Umbilical cord (tissue), 2 donors: ENCODE measurements at places on chromosomes 5 and 9.

GRCh38 chr5:178859625-178860521, at the start of gene ZNF354B:
Gene ZNF354B, plus strand, starts transcription at chr5:178859953. Its CDS starts 1,095 bp downstream, at chr5:178861048.
- DNase-seq, result peak; percentile 98

GRCh38 chr9:117224695-117225094, 190.2 kb downstream of the ASTN2 start:
- DNase-seq, result no peak

- no peak for DNase-seq
Observed at GRCh38 chr5:135568246-135568645, 10.5 kb downstream of the CXCL14 start.

- DNase-seq, result no peak
Observed at GRCh38 chr5:81359881-81360280, 34.1 kb downstream of the ACOT12 start.

GRCh38 chr9:99154356-99154755, 49.4 kb downstream of the TGFBR1 start:
- DNase-seq, result no peak

- DNase-seq, result no peak
Observed at GRCh38 chr5:6389946-6390530, 11.7 kb upstream of the MED10 start.

- peak; percentile 2 for DNase-seq
Observed at GRCh38 chr5:128146671-128147070, 63.1 kb downstream of the SLC12A2 start.

DNA sequence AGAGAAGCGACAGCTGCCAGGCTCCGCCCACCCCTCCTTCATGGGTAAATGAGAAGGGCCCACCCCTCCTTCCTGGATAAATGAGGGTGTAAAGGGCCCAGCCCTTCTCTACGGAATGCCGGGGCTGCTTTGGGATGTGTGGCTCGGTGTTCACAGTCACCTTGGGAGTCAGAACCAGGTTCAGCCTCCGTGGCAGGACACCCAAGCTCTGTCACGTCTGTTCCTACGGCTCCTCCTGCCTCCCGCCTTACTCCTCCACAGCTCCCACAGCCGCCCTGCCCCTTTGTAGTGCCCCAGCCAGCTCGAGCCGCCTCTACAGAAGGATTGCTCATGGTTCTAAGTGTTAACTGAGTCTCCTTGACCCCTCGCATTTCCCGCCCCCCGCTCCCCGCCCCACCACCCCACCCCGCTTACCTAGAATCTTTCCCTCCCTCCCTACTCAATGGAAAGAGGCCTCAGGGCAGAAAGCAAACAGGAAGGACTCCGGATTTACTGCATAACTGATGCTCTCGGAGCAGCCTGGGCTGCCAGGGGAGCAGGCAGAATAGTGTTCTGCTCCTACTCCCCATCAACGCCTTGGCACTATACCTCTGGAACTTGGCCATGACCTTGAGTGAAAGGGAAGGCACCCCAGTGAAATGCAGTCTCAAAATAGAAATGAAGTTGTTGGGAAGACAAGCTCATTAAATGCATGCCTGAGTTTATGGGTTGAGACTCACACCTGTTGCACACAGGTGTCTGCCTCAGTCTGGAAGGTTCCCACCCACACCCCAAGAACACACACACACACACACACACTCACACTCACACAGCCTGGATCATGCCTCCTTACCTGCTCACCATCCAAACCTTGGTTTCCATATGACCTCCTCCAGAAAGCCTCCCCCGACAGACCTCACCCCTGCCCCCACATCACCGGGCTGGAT, 59.6 kb downstream of the NEURL1B start:
- DNase-seq, result peak; percentile 59

DNA sequence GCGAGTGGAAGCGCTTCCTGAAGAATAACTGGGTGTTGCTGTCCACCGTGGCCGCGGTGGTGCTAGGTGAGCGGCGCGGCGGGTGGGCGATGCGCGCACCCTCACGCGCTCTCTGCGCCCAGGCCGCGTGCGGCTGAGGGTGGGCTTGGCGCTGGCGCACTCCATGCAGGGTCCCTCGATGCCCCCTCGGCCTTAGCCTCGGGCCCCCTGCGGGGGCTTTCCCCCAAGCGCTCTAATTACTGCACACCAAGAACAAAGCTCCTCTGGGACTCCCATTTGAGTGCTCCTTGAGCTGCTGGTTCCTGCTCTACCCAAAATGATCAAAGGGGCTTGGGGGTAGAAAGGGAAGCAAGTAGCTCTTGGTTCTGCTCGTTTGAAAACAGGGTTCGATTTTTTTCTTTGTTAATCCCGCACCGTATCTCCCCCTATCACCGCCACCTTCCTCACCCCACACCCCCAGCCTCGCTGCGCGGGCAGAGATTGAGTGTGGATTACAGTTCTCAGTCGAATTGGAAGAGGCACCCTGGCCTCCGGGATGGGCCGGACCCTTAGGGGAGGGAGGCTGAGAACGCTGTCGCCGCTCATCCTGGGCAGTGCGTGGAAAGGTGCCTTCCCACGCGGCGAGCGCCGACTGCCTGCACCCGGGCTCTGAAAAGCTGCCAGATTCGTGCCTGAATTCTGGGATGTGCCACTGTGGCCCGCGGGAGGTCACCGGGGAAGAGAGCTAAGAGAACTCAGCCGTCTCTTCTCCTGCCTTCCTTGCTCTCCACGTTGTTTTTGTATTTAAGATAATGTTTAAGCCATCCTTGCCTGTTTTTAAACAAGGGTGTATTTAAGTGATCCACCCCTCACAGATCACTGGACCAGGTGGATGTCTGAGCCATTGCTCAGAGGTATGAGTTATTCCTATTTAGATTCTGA, 697 bp downstream of the SLC1A1 start:
- DNase-seq, result no peak

DNA sequence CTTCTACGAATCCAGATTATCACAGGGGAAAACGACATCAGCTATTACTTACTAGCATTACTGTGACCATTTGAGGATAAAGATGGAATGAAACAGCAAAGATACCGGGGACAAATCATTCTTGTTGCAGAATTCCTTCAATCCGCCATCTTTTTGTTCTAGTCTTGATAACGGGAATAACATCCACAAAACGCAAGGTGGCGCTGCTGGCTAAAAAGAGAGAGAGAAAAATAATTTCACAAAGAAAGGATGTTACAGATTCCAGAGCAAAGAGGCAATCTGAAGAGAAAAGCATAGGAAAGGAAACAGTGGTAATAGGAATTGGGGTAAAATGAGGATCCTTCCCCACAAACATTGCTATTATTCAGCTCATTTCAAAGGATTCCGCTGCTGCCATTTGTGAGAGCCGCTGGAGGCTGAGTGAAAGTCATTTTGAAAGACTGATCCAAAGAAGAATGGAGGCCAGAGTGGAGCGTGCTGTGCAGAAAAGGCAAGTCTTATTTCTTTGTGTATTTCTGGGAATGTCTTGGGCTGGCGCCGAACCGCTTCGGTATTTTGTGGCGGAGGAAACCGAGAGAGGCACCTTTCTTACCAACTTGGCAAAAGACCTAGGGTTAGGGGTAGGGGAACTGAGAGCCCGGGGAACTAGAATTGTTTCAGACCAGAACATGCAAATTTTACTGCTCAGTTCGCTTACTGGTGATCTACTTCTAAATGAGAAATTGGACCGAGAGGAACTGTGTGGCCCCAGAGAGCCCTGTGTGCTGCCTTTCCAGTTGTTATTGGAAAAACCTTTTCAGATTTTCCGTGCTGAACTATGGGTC, at the start of gene PCDHB7:
TSS of gene PCDHB7 (plus strand) at position 264 of the 824 bp plus-strand sequence. CDS start at position 456, 192 bp downstream.
- DNase-seq, result no peak

DNA sequence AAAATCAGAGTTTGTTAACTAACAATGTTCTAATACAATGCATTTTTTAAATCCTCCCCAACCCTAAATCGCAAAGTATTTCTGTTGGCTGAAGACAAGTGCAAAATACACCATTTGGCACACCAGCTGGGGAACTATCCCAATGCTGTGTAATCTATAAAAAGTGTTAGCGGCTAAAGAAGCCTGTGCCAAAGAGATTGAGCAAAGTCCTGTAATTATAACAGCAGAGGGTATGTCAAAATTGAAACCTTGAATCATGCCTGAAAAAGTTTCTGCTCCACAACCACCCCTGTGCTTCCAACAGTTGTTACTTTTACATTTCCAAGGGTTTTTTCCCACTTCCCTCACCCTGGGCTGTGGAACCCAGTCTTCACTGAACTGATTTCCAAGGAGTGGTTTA, 83.1 kb upstream of the PLPP6 start:
- DNase-seq, result no peak

DNA sequence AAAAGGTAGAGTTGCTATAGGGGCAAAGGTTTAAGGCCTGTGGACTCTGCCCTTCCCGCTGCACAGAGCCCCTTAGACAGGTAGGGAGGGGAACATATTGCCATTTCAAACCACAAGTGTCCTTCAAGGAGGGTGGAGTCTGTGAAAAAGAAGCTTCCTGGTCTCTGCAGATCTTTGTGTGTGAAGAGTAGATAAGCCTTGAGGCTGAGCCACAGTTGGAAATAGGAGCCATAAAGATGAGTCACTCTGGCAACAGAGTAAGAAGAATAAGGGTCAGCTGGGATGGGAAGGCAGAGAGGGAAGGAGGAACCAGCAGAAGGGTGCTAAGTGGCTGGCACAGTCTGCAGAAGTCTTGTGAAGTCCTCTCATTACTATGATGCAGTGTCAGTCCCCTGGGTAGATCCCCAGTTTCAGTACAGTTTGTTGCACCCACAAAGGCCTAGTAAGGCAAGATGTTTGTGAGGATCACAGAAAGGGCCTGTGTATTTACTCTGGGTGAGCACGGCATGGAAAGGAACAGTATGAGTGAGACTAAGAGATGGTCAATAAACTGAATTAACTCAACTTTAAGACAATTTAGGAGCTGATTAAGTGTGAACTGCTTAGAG, 18.1 kb downstream of the GRXCR2 start:
- peak; percentile 67 for DNase-seq

GRCh38 chr9:8365029-8365428, 565.5 kb upstream of the DMAC1 start:
- DNase-seq, result peak; percentile 88

DNA sequence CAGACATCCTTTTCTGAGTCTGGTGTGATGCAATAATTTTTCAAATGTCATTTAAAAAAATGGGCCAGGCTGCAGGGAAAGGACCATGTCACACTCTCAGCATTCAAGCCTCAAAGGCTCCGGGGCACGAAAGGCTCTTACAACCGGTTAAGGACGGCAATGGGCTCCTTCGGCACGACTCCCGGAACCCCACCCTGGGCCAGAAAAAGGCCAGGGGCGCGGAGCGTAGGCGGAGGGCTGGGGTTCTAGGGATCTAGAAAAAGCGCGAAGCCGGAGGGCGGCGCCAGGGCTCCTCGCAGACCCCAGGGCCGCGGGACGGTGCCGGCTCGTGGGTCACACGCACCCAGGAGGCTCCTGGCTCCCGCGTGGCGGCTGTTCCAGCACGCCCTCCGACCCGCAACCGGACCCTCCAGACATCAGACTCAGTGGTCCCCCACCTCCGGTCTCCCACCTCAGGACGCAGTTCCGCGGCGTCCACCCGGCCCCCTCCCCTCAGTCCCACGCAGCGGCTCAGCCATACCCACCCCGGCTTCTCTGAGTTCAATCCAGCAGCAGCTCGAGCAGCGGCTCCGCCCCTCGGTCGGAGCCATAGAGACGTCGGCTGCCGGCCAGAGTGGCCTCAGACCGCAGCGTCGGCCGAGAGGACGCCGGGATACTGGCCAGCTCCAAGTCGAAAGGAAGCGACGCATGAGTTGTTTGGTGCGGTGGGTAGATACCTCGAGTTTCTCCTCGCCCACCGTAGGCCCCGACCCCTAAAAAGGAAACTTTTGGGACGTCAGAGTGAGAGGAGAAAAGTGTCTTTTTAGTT, at the start of gene TMEM267:
TSS of gene TMEM267 (minus strand) at position 568 of the 808 bp plus-strand sequence. CDS start 29,896 bp downstream, outside the sequence.
- peak; percentile 98 for DNase-seq

GRCh38 chr9:6590772-6591384, 54.7 kb downstream of the GLDC start:
- DNase-seq, result no peak

DNA sequence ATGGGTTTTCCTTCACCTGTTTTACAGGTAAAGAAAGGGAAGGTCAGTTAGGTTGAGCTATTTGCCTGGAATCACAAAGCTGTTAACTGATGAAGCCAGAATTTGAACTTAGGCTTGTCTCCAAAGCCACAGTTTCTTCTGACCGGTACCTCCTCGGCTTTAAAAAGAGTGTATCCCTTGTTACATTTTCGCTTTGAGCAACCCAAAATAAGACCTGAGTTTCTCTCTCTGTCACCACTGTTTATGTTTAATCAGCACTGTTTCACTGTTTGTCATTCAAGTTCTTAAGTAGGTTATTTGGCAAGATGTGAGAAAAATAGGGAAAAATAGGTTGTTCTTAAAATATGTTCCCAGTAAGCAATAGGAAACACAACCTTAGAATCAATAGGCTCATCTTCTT, 84.6 kb downstream of the VCAN start:
- DNase-seq, result no peak

- DNase-seq, result no peak
Observed at GRCh38 chr5:174412374-174412773, 312.0 kb upstream of the MSX2 start.

GRCh38 chr5:125559296-125559695, 812.9 kb upstream of the ZNF608 start:
- DNase-seq, result peak; percentile 99

- DNase-seq, result no peak
Observed at GRCh38 chr5:91535499-91535898, 152.4 kb upstream of the ARRDC3 start.

GRCh38 chr9:117092582-117092981, 322.3 kb downstream of the ASTN2 start:
- DNase-seq, result no peak

GRCh38 chr5:42990892-42991291, 49.2 kb downstream of the ANXA2R start:
- no peak for DNase-seq

- no peak for DNase-seq
Observed at GRCh38 chr5:3362606-3362910, 233.1 kb upstream of the IRX1 start.

DNA sequence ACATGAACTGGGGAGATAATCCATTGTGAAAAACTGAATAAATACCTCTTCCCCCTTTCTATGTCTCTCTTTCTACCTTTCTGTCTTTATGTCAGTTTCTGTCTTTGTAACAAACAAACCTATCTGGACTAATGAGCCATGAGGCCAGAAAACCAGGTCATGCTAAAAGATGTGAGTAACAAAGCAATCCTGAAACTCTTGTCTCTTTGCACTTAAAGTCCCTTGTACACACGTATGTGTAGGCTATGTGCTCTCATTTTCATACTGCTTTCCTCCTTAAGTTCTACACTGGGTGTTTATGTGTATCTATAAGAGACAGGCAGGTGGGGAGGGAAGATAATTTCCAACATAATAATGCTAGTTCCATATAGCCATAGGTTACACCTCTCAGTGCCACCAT, 123.8 kb upstream of the PTGER4 start:
- DNase-seq, result no peak

DNA sequence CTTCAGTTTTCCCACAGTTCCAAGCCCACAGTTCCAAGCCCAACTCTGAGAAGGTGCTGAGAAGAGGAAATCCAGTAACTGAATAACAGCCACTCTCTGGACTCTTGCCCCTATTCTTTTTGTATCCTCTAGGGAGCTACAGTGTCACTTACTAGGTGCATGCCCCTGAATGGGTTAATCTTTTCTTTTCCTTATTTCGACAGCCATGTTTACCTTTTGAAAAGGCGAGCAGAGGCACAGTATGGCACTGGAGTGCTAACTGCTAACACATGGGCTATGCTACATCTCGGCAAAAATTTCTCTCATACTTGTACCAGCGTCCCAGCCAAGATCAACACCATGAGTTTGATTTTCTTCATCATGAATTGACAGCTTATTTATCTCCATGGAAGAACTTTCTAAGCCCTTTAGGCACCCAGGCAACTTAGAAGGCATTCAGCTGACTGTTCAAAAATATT, 222.6 kb downstream of the EBF1 start:
- no peak for DNase-seq
